ENCODE measurements at places on chromosomes 7 and 10. TPM values are rescaled to one million over a fixed set of nuclear protein-coding genes. Genes with fewer than 3 reads are reported as not detected.

PAX4 gene
- total RNA-seq, result not detected

ADRB1 gene
- 0.35 TPM for total RNA-seq

TCERG1L gene
- 2.1 TPM for total RNA-seq

THAP5 gene
- total RNA-seq, result 19.5 TPM

CFAP69 gene
- total RNA-seq, result 3.3 TPM

MNX1 gene
- 0.46 TPM for total RNA-seq
